NCI-H2081 (cell line): ENCODE measurements at places on chromosomes 2 and 18.

- no peak for DNase-seq
Measured at GRCh38 chr2:128773641-128774319, 455.1 kb upstream of the HS6ST1 start.

DNA sequence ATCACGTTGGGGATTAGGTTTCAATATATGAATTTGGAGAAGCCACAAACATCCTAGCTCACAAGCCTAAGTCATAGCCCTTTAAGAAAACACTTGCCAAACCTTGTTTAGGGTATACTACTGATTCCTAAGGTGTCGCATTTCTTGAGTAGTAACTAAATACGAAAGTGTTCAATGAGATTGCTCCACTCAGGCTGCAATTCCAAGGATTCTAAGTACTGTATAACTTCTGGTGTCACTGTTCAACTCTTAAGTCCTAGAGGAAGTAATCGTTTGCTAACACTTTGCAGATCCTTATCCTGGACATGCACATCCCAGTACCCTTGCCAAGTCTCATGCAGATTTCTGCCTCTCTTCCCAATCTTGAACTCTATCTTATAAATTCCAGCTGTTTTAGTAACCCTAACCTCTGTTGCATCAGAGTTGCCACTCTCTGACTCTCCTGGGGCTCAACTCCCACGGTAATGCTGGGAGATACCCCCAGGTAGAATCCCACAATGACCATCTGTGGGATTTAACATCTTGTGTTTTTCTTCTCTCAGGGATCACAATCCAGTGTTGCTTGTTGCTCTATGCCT, 122.4 kb downstream of the HIBCH start:
- no peak for DNase-seq

DNA sequence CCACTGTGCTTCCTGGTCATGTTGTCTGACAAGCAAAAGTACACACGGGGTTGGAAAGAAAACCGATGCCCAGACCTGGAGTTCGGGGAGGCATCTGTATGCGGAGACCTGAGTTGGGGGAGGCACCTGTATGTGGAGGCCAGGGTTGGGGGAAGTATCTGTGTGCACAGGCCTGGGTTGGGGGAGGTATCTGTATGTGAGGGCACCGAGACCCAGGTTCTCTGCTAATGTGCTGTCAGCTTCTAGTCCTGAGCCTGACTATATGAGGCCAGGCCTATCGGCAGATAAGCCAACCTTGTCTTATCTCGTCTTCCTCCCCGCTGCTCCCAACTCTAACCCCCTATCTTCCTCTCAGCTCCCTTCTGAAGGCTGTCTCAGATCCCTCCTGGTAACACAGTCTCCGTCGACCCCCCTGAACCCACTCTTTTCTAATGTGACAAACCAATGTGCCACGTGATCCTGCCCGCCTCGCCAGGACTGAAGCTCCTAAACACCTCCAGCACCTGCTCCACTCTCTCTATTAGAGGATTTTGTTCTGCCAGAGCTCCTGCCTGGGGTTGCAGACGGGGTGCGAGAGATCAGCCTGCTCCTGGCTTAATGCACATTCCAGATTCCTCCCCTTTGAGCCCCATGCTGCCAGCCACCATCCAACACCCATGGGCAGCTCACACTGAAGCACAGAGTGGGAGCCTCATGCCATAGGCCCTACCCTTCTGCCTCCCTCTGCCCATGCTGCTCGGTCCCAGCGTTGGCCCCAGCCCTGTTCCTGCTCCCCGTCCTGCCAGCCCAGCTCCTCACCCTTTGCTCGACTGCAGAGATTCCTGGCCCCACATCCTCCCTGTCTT, 188.4 kb downstream of the SH3BP4 start:
- DNase-seq: no peak

GRCh38 chr2:239554766-239555570, 154.1 kb upstream of the HDAC4 start:
- no peak for DNase-seq

DNA sequence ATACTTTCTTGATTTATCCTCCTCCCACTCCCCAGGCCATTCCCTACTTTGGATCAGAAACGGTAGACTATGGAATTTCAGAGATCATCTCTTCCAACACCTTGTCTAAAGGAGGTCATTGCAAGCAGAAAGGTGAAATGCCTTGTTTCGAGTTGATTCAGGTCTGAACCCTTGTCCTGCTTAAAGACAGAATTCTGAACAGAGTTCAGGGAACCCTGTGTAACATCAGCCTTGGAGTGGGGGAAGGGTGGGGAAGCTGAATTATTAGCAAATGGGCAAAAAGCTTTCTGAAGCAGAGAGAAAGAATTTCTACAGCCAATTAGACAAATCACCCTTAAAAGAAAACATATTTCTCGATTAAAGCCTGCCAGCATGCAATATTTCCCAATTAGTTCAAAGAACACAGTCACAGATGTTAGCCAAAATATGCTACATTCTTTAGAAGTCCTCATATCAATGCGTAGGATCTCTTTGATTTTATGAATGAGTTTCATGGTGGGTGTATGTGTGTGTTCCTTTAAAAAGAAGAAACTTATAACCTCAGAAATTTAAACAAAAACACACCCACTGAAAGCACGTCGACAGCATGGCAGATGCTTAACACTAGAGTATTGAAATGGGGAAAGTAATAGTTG, 353.1 kb downstream of the RND3 start:
- no peak for DNase-seq

DNA sequence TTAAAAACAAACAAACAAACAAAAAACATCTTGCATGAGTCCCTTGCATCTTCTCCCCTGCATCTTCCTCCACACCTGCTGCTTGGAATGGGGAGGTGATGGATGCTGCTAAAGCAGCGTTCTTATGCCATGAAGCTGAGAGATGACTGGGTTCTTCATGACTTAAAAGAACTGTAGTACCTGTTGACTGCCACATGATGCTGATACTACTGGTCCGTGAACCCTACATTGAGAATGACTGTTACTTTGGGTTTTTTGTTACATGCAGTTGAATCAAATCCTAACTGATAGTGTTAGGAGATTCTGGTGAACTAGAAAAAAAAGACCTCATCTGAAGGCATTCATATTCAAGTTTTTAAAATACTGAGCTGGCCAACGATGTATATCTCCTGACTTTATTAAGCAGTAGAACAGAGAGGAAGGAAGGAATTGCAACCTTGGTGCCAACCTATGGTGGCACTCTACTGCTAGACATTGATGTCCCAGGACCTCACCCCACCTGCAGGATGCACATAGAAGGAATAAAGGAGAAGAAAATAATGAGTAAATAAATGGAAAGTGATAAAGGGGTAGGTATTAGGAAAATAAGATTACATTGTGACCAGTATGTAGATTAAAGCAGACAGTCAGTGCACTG, 63.2 kb upstream of the SPAG16 start:
- DNase-seq: no peak
